ENCODE measurements at places on chromosomes 1 and 21. TPM values are rescaled to one million over a fixed set of nuclear protein-coding genes. Genes with fewer than 3 reads are reported as not detected.
A peak's percentile ranks its signal among the peaks of the same experiment; 100 is the strongest.

MATN1 gene
- not detected for total RNA-seq

DNA sequence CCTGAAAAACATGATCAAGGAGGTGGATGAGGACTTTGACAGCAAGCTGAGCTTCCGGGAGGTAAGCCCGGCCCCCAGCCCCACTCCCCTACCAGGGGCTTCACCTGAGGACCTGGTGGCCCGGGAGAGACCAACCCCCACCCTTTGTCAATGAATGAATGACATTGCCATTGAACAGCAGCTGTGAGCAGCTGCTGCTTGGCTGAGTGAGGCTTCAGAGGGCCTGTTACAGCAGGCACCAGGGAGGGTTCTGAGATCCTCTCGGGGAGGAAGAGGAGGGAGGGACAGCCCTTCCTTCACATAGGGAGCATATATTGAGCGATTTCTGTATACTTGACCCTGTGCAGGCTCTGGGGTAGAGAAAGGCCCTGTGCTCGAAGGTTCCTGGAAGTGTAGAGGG lies 12.3 kb upstream of the CTRC start:
- no peak for DNase-seq
- peaks cover 57% of the 10 kb centered on the region for H3K36me3 ChIP-seq
- no peak overlapping the region for H3K4me3 ChIP-seq
- H3K27ac ChIP-seq = no peak overlapping the region

DNA sequence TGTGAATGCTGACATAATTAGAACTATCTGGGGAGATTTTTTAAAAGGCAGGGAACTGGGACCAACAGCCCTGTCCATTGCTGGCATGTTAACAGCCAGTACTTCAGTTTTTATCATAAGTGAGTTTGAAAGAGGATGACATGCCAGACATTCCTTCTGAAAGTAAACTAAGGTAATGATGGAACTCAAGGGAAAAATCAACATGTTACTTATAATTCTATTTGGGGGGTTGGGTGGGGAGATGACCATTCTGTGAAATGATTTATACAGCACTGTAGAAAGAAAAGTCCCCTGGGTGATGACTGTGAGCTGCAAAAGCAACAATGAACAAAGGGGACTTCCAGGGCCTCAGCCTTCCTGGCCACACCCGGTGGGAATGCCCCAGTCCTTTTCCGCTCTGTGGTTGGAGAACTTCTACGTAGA lies 5.4 kb upstream of the LAMC2 start:
- no peak for DNase-seq
- peak overlapping the region; percentile 5 for H3K27ac ChIP-seq
- no peaks in the 10 kb centered on the region for H3K36me3 ChIP-seq
- peaks cover 8% of the 10 kb centered on the region for H3K4me1 ChIP-seq
- no peak overlapping the region for H3K4me3 ChIP-seq

GRCh38 chr1:150912623-150913022 lies 13.5 kb upstream of the SETDB1 start:
- H3K36me3 ChIP-seq = no peaks in the 10 kb centered on the region
- H3K27ac ChIP-seq = no peak overlapping the region
- no peaks in the 10 kb centered on the region for H3K4me1 ChIP-seq
- H3K27me3 ChIP-seq = no peaks in the 10 kb centered on the region
- DNase-seq = no peak

DNA sequence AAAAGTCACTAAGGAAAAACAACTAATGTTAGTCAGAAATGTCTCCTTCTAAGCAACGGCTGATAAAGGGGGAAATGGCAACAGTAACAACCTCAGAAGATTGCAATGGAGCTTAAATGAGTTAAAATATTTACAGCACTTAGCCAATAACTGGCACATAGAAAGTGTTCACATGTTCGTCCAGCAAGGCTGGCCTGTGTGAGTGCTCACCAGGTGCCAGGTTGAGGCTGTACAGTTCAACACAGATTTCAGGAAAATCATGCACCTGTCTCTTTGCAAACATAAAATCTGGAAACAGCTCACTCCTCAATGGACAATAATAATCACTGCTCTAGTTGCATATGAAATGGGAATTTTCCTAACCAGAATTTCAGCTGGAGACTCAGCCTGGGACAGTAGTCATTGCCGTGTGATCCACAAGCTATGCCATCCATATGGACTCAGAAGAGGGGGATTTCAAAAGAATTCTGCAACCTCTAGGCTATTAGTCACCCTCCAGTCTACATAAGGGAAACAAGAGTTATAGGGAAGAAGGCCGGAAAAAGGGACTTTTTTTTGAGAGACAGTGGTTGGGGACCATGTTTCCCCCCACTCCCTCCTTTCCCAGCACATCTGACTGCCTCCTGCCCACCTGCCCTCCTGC lies 68.6 kb downstream of the SYDE2 start:
- no peaks in the 10 kb centered on the region for H3K27me3 ChIP-seq
- H3K4me1 ChIP-seq = peaks cover 19% of the 10 kb centered on the region
- DNase-seq = no peak

GRCh38 chr21:42833439-42833815 lies 45.9 kb downstream of the WDR4 start:
- no peaks in the 10 kb centered on the region for H3K4me1 ChIP-seq
- H3K27ac ChIP-seq = no peak overlapping the region
- peaks cover 35% of the 10 kb centered on the region for H3K27me3 ChIP-seq
- no peak for DNase-seq
- no peak overlapping the region for H3K4me3 ChIP-seq

- H3K36me3 ChIP-seq = no peaks in the 10 kb centered on the region
- H3K27me3 ChIP-seq = no peaks in the 10 kb centered on the region
- DNase-seq = no peak
- no peak overlapping the region for H3K27ac ChIP-seq
- no peaks in the 10 kb centered on the region for H3K4me1 ChIP-seq
Observed at GRCh38 chr1:45198185-45198584, 8.2 kb downstream of the ZSWIM5 start.
